ENCODE measurements at places on chromosomes 13 and 19. TPM values are rescaled to one million over a fixed set of nuclear protein-coding genes. Genes with fewer than 3 reads are reported as not detected.

DNA sequence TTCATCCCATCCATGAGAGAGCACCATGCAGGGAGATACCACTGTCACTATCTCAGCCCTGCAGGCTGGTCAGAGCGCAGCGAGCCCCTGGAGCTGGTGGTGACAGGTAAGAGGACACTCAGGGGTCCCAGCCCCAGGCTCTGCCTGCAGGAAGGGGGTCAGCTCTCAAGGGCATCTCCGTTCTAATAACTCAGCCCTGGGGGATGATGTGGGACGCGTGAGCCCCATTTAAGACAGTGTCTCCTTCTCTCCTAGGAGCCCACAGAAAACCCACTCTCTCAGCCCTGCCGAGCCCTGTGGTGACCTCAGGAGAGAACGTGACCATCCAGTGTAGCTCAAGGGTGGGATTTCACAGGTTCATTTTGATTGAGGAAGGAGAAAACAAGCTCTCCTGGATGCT lies 15.5 kb upstream of the KIR3DL3 start:
- DNase-seq = no peak

Gene ALG5
- total RNA-seq = 27.3 TPM

- DNase-seq = no peak
Measured at GRCh38 chr19:5255602-5256231, 84.9 kb downstream of the PTPRS start.

Gene CDX2
- total RNA-seq = not detected
